Daoy (cell line): ENCODE measurements at places on chromosomes 4 and X.

GRCh38 chrX:19889582-19890342 lies 2.4 kb upstream of the SH3KBP1 start:
- DNase-seq, result peak; percentile 62

DNA sequence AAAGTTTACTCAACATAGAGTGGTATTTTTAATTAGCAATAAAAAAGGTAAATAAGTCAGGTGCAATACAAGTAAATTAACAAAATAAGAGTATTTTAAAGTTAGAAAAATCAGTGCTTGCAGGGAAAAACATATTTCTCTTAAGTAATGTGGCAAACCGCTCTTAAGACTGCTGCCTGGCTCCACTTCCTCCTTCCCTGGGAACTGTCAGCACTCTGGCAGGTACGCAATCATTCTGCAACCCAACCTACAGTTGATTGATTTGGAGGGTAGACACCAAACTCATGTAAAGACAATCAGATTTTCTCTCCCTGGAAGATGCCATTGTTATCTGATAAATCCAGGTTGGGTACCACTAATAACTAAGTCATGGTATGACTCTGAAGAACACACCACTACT lies 63.9 kb downstream of the PPP3CA start:
- DNase-seq, result no peak

DNA sequence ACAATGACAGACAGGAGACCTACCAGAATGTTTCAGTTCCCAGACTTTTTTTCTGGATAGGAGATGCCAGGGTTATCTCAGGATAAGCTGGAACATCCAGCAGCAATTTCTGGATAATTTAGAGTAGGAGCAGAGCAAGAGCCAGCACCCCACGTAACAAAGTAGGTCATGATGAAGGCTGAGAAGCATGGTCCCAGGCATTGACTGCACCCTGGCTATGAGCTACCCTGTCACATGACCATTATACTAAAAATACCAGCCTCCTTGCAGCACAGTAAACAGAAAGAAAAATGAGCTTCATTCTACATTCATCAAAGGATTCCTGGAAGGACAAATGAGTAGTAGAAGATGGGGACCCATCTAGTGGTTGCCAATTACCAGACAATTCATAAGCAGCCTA lies 247.4 kb upstream of the AR start:
- DNase-seq, result no peak

DNA sequence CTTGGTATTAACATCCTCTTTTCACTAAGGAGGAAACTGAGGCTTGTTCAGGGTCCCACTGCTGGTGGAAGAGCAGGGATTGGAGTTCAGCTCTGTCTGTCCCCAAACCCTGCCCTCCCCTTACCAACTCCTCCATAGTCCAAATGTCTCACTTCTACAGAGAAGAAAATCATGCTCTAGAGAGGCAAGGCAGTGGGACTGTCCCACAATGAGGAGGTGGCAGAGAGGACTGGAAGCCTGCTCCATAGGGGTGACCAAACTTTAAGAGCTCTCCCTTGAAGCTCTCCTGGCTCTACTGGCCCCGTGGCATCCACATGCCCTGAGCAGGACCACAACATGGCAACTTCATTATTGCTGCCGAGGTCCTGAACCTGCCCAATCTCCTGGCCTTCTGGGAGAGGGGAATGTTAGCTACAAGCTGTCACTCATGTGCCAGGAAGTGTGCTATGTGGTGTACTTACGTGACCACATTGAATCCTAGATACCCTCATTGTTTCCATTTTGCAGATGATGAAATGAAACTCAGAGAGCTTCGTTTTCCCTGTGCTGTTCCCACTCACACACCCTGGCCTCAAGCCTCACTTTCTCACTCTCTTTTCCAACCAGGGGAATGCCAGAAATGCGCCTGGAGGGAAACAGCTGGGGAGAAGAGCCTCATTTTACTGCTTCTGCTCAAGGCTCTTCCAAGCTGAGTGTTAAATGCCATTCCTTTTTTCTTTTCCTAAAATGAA lies 71.5 kb downstream of the ANAPC4 start:
- DNase-seq, result peak; percentile 55

DNA sequence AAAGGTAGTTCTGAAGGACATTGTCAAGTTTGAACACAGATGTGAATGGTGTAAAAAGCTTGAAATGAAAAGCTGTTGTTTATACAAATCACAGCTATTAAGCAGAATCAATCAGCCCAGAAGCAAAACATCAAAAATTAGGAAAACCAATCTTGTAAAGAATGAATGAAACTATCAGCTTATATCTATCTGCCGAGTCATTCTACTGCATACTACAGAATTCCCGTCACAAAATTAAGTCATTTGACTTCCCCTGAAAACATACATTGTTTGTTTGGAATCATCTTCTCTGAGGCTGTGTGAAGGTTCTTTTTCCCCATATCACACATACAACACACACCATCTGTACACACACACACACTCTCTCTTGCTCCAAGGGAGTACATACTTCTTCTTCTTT lies 80.3 kb downstream of the RFC1 start:
- DNase-seq, result no peak

DNA sequence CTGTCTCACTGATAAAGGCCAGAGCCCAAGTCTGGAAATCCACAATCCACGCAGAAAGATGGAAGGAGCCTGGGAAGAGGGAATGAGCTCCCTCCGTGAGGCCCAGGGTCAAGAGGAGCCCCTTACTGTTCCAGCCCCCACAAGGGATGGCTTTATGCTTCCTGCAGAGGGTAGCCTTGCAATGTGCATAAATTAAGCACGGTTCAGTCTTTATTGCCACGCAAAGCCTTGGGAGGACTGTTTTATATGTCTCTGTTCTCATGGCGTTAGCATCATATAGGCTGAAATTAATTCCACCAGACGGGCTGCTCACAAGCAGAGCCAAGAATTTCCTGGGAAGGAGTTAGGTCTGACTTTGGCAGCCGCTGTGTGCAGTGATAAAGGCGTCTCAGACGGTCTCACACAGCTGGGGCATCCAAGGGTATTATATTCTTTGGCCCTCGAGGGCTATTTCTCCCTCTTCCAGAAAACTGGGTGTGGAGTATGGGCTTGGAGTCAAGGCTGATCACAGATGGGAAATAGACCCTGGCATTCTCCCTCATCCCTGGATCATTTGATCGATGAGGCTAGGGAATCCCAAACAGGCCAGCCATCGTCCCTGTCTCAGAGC lies 38.5 kb downstream of the CYTL1 start:
- no peak for DNase-seq

DNA sequence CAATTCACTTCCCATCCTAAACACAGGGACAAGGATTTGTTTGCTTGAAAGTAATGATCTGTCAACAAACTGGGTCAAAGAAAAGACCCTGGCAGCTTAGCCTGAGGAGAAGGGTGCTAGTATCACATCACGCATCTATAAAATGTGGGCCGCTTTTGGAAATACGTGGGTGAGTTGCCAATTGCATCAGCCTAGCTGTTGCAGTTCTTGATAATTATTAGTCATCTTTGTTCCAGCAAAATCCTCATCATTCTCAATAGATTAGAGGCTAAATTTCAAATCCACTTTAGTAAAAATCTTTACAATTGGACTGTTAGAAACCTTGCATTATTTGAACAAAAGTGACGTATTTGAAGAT lies 33.6 kb upstream of the TAPT1 start:
- DNase-seq, result no peak

GRCh38 chr4:69026974-69027373 lies 69.3 kb upstream of the UGT2B7 start:
- no peak for DNase-seq

DNA sequence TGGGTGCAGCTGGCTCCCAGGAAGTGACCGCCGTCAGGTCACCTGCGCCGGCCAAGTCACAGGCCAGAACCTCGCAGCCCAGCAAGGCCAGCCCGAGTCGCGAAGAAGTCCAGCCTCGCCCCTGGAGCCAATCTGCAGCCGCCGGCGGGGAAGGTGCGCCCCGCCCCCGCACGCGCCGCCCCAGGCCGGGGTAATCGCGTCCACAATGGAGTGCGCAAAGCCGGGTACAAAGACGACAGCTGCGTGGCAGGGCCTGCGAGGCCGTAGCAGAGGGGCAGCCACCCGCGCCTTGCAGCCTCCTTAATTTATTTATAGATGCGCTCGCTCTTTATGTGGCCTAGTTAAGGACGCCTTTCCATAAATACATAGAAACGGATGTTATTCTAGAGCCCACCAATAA lies 139.4 kb upstream of the CPEB2 start:
- no peak for DNase-seq

DNA sequence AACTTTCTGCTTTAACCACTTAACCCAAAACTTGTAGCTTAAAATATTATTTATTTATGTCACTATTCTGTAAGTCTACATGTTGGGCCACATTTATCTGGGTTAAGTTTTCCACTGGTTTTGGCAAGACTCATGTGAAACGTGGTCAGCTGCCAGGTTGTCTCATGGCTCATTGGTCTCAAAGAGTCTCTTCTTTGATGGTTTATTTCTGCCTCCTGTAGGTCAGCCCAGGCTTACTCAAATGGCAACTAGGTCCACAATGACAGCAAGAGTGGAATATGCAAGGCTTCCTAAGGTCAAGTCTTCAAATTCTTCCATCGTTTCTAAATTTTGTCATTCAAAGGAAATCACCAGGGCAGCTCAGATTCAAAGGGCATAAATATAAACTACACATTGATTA lies 828.7 kb downstream of the PCDH7 start:
- no peak for DNase-seq

- peak; percentile 72 for DNase-seq
Measured at GRCh38 chrX:10030570-10030969, 63.4 kb downstream of the CLDN34 start.

DNA sequence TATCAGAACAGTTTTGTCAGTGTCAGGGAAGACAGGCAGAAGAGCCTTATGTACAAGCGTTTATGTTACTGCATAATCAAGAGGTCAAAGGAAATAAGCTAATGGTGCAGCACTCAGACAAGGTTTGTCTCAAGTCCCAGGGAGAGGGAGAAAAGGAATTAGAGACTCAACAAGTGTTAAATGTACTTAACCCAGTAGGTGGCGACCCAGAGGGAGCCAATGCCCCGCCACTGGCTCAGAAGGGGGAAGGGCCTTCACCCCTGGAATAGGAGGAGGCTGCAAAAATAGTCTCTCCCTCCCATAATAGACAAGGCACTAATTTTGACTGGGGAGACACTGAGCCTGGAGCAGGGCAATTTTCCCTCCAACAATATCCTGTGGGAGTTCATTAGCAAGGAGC lies 14.1 kb upstream of the PAPSS1 start:
- no peak for DNase-seq

DNA sequence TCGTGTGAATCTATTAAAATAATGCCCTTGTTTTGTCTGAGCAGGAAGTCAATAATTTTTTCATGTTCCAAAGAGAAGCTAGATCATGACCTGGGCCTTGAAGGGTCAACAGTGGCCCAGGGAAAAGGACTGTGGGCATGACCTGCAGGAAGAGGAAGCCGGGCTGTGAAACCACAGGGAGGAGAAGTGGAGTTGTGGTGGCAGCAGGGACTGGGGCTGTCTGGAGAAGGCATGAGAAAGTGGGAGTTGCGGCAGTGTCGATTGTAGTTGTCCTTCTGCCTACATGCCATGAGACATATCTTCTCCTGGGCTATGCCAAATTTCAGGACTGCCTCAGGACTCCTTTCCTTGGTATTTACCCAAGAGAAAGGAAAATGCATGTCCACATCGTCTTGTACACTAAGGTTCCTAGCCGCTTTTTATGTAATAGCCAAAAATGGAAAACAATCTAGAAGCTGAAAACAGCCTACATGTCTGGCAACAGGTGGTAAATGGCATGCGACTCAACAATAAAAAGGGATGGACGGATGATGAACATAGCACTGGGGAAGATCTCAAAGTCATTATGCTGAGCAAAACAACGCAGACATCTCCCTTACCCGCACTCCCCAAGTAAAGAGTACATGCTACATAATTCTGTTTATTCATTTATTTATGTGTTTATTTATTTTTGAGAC lies 13.6 kb upstream of the PTTG2 start:
- DNase-seq, result no peak

DNA sequence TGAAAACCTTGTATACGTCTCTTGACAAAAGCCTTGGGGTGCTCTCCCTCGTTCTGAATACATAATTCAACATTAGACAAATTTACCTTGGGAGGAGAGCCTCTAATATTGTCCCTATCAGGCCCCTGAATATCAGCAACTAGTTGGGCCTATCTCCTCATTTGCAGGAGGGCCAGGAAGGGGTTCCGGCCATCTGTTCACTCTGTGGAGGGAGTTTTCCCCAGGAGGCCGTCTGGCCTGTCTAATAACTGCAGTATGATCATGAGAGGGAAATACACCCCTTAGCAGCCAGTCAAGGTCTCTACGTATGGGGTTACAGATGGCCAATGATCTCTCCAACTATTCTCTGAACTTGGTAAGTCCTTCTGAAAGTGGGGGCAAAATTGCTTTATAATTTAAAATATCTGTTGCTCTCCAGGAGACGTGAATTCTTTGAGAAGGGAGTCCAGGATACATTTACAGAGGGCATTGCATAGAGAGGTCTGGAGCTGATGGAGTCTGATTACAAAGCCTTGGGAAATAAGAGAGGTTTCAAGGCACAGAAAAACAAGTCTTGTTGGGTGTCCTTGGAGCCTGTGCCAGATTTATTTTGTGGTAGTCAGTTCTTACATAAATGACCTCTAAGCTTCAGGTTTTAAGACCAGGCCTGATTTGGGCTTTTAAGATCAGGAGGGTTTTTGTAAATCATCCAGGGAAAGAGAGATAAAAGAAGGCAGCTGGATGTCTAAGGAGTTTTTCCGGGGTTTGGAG lies 48.2 kb upstream of the UXT start:
- no peak for DNase-seq

DNA sequence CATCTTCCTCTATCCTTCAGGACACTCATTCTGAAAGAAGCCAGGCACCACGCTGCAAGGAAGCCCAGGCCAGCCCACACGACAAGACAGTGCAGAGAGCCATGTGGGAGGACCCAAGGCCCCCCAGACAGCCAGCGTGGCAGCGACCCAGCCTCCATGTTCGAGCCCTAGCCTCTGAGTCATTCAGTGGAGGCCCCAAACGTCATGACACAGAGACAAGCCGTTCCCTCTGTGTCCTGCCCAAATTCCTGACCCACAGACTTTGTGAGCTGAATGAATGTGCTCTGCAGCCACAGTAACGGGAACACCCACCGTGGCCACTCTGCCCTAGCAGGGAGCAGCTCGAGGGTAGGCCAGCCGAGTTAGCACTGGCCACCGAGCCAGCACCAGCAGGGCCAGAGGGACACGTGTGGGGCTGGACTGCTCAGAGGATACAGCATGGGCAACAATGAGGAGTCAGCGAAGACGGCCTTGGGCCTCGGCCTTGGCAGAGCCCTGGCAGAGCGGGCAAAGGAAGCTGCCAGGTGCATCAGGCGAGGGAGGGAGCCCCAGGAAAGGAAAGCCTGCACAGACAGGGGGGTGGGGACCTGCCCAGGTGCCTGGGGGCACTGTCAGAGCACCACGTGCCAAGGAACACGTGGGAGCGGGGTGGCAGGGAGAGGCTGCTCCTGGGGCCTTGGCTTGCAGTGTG lies 8.6 kb downstream of the BLOC1S4 start:
- DNase-seq, result peak; percentile 33
